ENCODE measurements at places on chromosomes 3 and 15.

- no peak for DNase-seq
Measured at GRCh38 chr3:41598402-41599126, 363.3 kb downstream of the ULK4 start.

DNA sequence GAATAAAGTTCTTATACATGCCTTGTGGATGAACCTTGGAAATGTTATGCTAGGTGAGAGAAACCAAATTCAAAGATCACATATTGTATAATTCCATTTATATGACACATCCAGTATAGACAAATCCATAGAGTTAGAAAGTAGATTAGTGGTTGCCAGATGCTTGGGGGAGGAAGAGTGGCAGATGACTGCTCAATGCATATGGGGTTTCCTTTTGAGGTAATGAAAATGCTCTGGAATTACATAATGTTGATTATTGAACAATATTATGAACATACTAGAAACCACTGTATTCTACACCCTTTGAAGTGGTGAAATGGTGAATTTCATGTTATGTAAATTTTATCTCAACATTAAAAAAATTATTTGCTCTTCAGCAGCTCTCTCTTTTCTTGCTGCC is 100.8 kb downstream of the DHX36 start:
- DNase-seq: no peak

- no peak for DNase-seq
Measured at GRCh38 chr3:85475346-85475745, 516.6 kb downstream of the CADM2 start.

- DNase-seq: peak; percentile 15
Measured at GRCh38 chr3:195129644-195130492, 141.1 kb downstream of the XXYLT1 start.
